ENCODE measurements at places on chromosomes 5 and 9.

DNA sequence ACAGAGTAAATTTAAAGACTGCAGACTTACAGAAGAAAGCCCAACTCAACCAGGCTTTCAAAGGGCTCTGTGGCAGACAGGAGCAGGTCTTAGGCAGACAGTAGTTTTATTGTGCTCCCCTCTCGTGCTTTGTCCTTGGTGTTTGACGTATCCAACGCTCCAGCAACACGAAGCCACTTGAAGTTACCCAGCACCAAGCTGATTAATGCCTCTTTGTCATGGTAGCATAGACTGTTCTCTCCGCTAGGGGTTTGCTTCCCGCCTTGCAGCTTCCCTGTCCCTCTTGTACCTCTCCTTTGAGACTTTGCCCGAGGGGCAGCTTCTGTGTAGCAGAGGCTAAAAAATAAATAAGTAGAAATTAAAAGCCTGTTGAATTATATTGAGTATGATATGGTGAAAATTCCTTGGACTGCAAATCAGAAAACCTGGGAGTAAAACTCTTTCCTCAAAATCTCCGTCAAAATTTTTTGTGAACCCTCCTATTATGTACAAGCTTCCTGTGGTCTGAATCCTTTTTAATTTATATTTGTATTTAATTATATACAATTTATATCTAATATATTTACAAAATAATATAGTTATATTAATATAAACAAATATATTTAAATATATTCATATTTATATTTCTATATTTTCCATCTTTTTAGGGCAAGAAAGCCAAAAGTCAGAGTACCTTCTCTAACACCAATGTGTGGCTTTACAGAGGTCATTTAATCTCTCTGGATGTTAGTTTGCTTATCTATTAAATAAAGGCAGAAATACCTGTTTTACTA, 405.4 kb downstream of the DMAC1 start:
- no peak for DNase-seq

DNA sequence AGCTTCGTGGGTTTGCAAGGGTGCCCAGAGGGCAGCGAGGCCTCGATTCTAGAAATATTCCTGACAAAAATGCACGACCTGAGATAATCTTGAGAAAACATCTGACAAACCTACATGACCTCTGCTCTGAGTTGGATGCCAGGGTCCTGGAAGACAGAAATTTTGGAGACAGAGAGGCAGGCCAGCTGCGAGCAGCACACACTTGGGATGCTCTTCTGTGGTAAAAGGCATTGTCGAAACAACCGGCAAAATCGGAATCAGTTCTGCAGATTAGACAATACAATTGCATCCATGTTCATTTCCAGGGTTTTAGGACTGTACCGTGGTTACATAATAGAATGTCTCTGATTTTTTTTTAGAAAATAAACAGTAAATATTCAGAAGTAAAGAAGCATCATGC, 74.2 kb downstream of the GADD45G start:
- no peak for DNase-seq

DNA sequence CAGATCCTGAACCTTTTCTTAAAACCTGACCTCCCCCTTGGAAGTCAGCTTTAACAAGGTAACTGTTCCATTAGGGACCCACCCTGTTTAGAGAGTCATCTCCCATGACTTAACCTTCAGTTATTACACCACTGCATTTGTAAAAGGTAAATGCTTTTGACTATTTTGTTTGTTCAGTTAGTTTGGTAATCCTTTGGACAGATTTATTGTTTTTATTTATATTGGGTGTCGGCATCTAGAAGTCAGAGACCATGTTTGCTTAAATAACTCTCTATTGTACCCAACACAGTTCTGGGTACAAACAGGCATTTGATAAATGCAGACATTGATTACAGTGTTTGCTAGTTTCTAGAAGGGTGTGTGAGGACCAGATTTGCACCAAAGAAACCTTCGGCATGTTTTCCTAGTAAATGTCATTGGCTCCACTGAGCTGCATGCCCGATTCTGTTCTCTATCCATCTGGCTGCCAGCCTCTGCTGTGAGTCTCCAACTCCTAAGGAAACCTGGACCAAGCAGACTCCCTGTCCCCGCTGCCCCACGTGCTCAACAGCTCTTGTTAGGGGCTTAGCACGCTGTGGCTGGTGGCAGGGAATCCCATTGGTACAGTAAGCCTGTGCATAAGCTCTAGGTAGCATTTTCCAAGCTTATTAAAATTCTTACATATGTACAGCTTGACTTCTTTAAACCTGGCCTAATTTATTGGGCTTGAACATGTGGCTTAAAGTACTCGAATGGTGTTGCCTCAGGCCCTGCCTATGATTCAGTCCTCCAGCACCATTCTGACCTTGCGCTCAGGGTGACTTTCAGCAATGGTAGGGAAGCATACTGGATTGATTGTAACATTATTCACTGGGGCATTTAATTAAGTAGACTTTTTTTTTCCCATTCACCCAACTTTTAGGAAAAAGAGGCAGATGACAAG, 6.6 kb downstream of the PCBD2 start:
- DNase-seq = no peak

DNA sequence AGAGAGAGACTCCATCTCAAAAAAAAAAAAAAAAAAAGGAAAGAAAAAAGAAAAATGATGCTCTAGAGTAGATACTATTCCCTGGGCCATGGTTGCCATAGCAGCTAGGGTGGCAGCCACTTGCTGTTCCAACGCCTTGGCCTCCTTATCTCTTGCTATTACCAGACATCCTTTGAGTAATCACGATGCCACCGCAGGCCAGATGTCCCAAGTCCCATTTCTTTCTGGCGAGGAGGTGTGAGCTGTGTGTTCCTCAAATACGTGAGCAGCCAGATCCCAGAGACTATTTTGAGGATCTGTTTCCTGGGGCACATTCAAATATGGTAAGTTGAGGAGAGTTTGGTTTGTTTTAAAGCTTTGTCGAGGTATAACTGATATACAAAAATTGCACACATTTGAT, 23.4 kb upstream of the GFPT2 start:
- DNase-seq = no peak

GRCh38 chr5:118548761-118549720, 439.3 kb downstream of the DTWD2 start:
- no peak for DNase-seq

DNA sequence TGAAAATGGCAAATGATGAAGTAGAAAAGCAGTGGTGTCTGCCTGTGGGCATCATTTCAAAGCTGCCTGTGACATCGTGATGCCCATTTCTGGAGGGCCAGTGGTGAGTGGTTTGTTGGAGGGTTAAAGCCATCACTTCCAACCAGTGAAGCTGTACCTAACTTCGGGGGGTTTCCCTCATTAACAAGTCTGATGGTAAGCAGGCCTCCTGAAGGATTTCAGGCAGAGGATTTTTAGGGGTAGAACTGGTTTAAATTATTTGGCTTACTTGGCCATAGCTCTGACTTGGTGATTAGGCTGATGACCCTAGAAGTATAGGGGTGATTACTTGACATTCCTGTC, 10.7 kb downstream of the TNFAIP8 start:
- no peak for DNase-seq

- no peak for DNase-seq
Observed at GRCh38 chr5:75037106-75037505, 15.3 kb downstream of the GCNT4 start.

DNA sequence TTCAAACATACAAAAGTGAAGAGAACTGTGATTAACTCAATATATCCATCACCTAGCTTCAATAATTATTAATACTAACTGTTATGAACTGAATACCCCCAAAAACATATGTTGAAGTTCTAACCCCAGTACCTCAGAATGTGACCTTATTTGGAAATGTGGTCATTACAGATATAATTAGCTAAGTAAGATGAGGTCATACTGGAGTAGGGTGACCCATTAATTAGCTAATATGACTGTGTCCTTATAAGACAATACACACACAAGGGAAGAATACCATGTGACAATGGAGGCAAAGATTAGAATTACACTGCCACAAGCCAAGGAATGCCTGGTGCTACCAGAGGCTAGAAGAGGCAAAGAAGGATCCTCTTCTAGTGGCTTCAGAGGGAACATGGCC, 7.8 kb downstream of the RRAGA start:
- DNase-seq = no peak

GRCh38 chr9:135644631-135645218, 5.4 kb upstream of the GLT6D1 start:
- DNase-seq = no peak

DNA sequence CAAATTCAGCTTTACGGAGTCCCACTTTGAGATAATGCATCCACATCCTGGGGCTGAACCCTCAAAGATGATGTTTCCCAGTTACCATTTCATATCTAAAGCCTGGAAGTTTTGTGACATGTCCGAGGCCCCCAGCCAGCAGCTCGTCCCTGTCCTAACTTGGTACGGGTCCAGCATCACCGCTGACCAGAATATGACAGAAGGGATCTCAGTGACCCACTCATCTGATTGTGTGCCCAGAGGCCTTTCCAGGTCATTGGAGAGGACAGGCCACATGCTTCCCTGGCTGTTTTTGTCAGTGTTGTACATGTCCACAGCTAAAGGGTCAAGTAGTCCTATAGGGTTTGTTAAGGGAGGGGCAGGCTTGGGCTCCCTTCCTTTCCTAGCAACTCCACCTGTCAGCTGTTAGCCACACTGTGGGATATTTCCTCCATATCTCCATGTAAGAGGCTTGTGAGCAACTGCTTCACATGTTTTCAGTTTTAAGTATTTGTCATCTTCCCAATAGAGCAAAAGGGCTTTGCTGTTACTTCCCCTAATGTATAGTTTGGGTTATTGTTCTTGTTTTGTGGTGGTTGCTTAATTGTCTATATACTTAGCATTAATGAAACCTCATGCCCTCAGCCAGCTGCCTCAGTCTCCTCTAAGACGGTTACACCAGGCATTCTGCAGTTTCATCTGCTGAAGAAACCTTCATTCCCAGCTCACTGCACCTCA, 33.4 kb downstream of the SECISBP2 start:
- DNase-seq = no peak

DNA sequence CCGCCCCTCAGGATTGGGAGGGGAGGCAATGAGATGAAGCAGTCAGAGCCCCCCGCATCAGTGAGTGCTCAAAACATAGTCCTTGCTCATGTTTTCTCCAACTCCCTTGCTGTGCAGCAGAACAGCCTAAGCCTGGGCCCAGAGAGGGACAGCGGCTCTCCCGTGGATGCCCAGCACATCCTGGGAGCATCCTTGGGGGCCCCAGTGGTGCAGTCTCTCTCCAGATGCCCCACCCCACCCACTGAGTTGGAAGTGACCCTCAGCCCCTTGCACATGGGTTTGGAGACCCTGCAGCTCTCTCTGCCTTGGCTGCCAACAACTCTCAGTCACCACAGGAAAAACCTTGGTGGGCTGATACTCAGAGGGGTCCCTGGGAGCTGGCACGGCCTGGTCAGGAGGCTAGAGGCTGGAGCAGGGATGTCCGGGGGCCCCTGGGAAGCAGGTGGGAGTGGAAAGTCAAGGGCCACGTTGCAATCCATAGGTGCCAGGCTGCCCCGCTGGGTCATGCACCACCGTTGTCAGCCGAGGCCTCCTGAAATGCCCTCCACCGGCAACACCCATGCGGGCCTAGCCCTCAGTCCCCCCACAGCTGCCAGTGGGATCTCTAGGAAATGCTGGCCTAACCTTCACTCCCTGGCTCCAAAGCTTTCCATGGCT, 242.5 kb downstream of the PBX3 start:
- DNase-seq = no peak

DNA sequence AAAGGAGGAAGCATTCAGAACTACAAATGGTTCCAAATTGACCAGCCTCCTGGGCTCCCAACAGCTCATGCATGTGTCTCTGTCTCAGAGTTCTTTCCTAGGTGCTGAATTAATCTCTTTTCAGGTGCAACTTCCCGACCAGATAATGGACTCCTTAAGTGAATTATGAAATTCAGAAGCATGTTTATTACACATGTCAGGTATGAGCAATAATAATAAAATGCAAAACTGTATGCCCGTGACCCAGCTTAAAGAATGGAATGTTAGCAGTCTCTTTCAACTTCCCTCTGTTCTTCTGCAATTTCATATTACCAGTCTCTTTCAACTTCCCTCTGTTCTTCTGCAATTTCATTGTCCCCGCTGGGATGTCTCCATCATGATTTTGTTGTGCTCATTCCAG, 60.4 kb downstream of the FBXL7 start:
- DNase-seq = no peak

GRCh38 chr9:2228132-2228531, 213.0 kb downstream of the SMARCA2 start:
- no peak for DNase-seq

DNA sequence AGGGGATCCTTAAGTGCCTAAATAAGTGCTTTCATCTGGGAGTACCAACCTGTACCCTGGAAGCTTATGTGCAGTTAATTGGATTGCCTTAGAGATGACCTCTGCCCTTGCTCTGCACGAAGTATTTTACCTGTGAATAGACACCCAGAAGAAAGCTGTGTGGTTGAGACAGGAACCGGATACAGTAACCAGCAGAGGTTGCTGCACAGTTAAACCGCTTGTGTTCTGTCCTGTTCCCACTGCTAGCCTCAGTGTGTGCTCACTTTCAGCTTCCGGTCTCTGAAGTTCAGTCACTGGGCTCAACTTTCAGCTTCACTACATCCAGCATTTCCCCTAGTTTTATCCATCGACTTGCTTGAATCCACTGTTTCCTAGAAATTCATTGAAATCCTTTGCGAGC, 185.3 kb downstream of the FAM170A start:
- no peak for DNase-seq

DNA sequence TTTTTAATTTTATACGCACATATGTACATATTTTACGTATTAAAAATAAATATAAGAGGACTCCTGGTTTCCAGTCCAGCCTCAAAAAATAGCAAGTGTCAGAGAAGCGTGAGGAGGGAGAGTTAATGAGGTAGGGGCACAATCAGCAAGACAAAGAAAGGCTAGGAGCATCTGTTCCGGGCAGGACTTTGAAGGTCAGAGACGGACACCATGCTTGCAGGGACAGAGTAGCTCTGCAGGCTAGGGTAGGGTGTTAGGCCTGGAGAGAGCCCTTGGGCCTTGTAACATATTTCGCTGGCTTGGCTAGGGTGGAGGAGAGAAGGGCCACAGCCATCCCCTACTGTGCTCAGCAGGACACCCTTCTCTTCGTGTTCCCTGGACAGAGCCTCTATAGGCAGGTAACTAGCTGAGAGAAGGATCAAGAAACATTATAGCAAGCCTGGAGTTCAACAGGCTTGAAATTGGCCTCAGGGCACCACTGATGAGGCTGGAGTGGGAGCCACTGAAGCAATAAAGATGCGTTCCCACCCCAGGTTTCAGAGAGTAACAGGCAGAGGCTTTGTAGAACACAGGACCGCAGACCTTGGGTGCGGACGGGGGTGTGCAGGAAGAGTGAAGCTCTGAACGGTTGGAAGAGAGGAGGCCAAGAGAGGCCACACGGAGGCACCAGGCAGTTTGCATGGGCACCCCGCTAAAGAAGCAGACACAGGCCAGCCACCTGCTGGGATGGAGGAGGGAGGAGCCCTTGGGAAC, 9.7 kb upstream of the IPPK start:
- DNase-seq = no peak

GRCh38 chr5:16957304-16958196, 21.5 kb upstream of the MYO10 start:
- DNase-seq = no peak

All from stimulated activated CD4-positive, alpha-beta T cell treated with anti-CD3 and anti-CD28 coated beads, Interleukin-1b, Interleukin-23, amount 100 ng/mL, for 24 hours (primary cell).